ENCODE measurements at places on chromosomes 6 and 20. TPM values are rescaled to one million over a fixed set of nuclear protein-coding genes. Genes with fewer than 3 reads are reported as not detected.

Gene SLC24A3
- 12.0 TPM for total RNA-seq

Gene AURKA
- total RNA-seq = 12.3 TPM

Gene SLC22A7
- total RNA-seq = not detected

Gene TMEM181
- total RNA-seq = 27.4 TPM

Gene ADGRF1
- 4.6 TPM for total RNA-seq

Gene SMIM8
- 17.3 TPM for total RNA-seq

Gene CFAP206
- total RNA-seq = 5.1 TPM
